ENCODE measurements at places on chromosomes 1 and 21.

DNA sequence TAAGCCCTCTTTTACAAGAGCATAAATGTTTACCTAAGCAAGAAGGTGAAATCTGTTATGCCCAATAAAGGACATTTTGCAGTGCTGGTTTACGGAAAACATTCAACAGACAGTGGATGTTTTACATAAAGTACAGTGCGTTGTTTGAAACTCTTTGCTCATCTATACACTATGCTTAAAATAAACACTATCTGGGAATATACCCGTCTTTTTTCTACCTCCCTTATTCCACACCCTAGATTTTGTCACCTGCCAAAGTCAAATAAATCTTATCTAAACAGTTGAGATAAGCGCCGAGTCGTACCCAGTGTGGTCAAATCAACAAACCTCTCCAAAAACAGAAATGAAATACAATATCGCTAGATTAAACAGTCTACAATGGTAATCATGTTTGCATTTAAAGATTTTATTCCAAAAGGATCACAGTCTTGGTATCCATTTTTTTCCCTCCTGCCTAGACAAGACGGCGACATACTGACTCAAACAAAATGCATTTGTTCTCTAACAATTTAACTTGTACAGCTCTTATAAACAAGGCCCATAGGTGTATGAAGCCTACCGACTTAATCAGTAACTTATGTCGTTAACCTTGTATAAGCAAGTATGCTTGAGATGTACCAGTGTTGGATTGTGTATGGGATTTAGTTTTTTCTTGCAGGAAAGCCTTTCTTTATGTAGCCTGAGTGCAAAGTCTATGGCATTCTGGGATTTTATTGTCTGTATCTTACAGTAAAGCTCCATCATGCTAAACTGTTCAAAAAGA lies 189.1 kb downstream of the FMN2 start:
- no peak for DNase-seq

DNA sequence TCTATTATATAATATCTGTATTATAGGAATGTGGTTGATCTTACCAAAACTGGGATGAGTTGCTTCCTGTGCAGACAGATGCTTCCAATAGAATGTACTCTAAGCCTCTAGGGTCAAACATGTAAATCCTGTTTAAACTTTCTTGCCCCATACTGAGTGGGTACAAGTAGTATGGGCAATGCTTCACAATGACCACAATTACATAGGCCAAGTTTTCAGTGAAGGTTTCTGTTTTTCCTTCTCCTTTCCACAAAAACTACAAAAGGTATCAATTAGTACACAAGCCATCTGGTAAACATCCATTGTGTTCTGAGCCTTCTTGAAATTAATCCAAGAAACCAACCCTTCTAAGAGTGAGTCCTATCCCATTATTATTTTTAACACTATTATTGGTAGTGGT lies 16.8 kb downstream of the OTUD7B start:
- DNase-seq, result no peak

DNA sequence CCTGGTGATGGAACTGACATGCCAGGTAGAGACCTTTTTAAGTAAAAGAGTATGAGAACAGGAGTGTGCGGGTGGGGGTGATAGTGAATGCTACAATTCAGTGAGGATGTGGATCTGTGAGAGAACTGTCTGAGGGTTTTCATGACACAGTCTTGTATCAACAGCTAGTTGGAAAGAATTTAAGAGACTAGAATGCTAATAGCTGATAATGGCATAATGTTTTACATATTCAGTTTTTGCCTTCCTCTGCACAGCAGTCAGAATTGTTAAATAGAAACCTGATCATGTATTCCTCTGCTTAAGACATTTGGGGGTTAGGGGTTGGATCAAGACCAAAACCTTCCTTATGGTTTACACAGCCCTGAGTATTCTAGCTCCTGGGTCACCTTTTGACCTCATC lies 152.8 kb upstream of the ZRANB2 start:
- no peak for DNase-seq

- no peak for DNase-seq
Measured at GRCh38 chr1:5374192-5374591, 618.0 kb downstream of the NPHP4 start.

DNA sequence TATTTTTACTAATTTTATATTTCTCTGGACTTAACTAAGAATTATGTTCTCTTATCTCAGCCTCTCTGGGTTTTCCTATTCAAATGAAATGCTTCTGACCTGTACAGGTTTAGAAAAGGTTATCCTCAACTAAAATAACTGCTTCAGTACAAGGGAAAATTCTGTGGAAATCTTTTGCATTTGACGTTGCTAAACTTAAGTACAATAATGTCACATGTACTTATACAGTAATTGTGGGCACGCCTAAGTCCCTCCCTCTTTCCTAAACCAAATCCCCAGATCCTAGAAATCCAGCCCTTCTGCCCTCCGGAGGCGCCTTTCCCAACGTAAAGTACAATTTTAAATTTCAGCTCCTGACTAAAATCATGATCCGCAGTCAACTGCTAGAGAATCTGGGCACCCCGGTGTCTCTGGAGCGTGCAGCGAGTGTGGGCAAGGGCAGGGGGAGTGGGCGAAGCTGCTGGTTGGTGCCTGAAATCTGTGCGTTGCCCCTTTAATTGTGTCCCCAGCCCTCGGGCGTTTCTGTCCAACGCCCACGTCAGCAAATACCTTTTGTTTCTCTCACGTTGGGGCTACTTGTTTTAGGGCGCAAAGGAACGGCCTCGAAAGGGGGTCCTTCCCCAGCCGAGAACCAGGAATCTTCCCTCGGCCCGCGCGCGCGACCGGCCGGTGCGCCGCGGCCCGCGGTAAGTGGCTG lies at the start of gene ZBTB8A:
TSS of gene ZBTB8A (plus strand) at position 541 of the 697 bp plus-strand sequence. CDS start 53,505 bp downstream, outside the sequence.
- DNase-seq, result peak; percentile 24

DNA sequence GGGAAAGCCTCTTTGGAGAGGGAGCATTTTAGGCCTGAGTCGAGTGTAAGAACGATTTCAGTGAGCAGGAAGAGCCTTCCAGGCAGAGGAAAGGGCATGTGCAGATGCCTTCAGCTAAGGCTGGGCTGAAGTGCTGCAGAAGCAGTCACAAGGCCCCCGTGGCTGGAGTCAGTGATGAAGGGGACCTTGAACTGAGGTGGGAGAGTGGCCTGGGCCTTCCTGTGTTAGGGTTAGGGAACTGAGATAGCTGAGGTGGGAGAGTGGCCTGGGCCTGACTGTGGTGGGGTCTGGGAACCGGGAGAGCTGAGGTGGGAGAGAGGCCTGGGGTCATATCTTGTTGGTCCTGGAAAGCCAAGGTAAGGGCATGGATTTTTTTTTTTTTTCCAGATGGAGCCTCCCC lies 50.9 kb upstream of the ETV3 start:
- DNase-seq, result no peak

DNA sequence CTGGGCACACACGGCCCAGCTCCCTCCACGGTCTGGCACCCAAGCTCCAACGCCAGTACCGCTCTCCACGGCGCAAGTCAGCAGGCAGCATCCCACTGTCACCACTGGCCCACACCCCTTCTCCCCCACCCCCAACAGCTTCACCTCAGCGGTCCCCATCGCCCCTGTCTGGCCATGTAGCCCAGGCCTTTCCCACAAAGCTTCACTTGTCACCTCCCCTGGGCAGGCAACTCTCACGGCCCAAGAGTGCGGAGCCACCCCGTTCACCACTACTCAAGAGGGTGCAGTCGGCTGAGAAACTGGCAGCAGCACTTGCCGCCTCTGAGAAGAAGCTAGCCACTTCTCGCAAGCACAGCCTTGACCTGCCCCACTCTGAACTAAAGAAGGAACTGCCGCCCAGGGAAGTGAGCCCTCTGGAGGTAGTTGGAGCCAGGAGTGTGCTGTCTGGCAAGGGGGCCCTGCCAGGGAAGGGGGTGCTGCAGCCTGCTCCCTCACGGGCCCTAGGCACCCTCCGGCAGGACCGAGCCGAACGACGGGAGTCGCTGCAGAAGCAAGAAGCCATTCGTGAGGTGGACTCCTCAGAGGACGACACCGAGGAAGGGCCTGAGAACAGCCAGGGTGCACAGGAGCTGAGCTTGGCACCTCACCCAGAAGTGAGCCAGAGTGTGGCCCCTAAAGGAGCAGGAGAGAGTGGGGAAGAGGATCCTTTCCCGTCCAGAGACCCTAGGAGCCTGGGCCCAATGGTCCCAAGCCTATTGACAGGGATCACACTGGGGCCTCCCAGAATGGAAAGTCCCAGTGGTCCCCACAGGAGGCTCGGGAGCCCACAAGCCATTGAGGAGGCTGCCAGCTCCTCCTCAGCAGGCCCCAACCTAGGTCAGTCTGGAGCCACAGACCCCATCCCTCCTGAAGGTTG lies 97.6 kb downstream of the PIK3R3 start:
- no peak for DNase-seq

- DNase-seq, result no peak
Measured at GRCh38 chr1:3474016-3474415, 19.6 kb downstream of the ARHGEF16 start.

- DNase-seq, result no peak
Measured at GRCh38 chr1:42017259-42017658, 98.5 kb upstream of the HIVEP3 start.

GRCh38 chr1:151993084-151993733 lies 450 bp downstream of the S100A10 start:
- no peak for DNase-seq

DNA sequence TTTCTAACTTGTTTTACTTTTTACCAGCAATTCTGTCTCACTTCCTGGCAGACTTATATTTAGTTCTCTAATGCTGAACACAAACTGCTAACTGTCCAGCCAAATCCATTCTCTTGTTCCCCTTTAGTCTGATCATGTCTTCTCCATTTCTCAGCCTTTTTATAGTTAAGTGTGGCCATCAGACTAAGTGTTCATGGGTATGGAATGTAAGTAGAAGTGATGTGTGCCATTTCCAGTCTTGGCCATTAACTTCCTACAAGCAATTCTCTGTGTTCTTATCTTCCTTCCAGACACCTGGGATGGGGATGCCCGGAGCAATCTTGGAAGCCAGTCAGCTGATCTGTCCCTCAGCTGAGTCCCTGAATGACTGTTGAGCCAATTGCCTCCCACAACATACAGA lies 165.8 kb downstream of the ST6GALNAC3 start:
- no peak for DNase-seq

GRCh38 chr1:31376375-31377134 lies 3.7 kb upstream of the FABP3 start:
- peak; percentile 90 for DNase-seq

GRCh38 chr1:156284112-156284511 lies at the start of gene TMEM79:
Gene TMEM79, plus strand, starts transcription at chr1:156284325. Its CDS starts 902 bp downstream, at chr1:156285227.
- DNase-seq, result no peak

- DNase-seq, result no peak
Measured at GRCh38 chr1:54274881-54275280, 74.9 kb downstream of the MRPL37 start.

DNA sequence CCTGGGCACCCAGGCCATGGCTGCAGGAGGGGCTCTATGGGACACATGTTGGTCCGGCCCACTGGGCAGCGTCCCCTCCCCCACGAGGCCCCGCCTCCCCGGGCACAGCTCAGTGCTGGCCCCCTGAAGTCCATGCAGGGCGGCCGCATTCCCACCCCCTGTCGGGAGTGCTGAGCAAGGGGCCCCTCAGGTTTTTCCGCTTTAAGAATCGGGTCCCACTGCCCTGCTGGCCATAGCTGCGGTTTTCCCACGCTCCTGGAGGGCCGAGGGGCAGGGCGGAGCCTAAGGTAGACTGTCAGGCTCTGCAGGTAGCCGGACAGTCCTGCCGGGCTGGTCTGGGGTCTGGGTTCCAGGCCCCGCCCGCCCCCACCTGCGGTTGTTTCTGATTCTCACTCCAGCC lies 43.5 kb upstream of the CCDC27 start:
- DNase-seq, result no peak

DNA sequence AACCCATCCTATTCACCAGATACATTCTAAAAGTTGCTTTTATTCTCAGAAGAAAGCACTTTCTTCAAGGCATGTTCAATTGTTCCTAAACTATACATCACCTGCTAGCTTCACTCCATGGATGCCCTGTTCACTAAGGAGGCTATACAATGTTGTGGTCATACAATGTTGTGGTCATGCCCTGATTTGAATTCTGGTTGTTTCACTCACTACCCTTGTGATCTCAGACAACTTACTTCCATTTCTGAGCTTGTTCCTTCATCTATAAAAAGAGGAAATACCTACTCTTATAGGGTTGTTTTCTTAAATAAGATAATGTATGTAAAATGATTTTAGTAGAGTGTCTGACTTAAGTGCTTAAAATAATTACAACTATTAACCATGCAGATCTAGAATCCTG lies 19.7 kb downstream of the EDEM3 start:
- DNase-seq, result no peak

DNA sequence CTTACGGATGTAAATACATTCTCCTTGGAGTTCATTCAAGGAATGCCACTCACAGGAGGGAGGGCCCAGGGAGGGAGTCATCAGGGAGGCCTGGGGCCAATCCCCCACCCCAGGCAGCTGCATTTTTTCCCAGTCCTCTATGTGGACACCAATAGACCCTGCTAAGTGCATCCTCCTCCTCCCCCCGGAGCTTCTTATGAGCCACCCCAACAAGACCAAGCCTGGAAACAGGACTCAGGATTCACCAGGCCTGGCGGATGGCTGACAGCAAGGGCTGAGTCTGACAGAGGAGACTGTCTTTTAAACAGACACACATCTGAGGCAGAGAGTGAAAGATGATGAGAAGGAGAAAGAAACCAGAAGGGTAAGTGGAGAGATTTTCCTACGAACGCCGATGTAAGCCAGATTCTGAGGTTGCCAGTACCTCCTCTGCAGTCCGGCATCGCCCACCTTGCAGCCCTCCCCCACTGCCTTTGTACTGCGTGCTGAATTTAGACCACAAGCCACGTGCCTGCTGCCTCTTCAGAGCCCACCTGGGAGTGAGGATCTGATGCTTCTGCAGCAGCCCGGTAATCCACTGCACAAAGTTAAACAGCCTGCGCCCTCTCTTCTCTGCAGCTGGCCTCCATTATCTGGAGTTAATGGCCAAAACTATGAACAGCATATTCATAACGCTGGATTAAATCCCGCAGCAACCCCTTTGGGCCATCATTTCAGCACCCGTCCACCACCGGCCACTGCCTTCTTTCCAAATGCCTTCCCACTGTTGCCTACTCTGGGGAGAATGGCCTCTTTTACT lies 17.6 kb upstream of the SFPQ start:
- no peak for DNase-seq

- DNase-seq, result peak; percentile 44
Measured at GRCh38 chr1:25360596-25361581, 22.8 kb downstream of the TMEM50A start.

GRCh38 chr1:99672530-99673213 lies 26.8 kb downstream of the PALMD start:
- DNase-seq, result no peak

Data from GM04503 (cell line).